Cardiac septum (tissue), 1 donor: ENCODE measurements at places on chromosomes 5 and 9. TPM values are rescaled to one million over a fixed set of nuclear protein-coding genes. Genes with fewer than 3 reads are reported as not detected.

CYFIP2 gene
- 23.1 TPM for total RNA-seq

FANCG gene
- 5.6 TPM for total RNA-seq

- no peak for DNase-seq
Observed at GRCh38 chr9:137412431-137412830, 10.5 kb downstream of the EXD3 start.

GRCh38 chr5:31361234-31361633 lies 167.7 kb downstream of the CDH6 start:
- DNase-seq = no peak

GRCh38 chr5:44388321-44389089 lies 715 bp downstream of the FGF10 start:
- DNase-seq = no peak

- no peak for DNase-seq
Observed at GRCh38 chr9:125906144-125906543, 159.0 kb downstream of the PBX3 start.
